SW 1271 (cell line): ENCODE measurements at places on chromosomes 11 and 22.

GRCh38 chr11:63736864-63737263 is 31.7 kb downstream of the ZFTA start:
- DNase-seq, result no peak

GRCh38 chr11:99065121-99065520 is 44.4 kb downstream of the CNTN5 start:
- DNase-seq, result no peak

- DNase-seq, result no peak
Measured at GRCh38 chr11:75275581-75275980, 35.0 kb downstream of the TPBGL start.

- no peak for DNase-seq
Measured at GRCh38 chr11:111836162-111836561, 35.2 kb downstream of the ALG9 start.

GRCh38 chr11:113174882-113175281 is 139.5 kb upstream of the TTC12 start:
- DNase-seq, result no peak

DNA sequence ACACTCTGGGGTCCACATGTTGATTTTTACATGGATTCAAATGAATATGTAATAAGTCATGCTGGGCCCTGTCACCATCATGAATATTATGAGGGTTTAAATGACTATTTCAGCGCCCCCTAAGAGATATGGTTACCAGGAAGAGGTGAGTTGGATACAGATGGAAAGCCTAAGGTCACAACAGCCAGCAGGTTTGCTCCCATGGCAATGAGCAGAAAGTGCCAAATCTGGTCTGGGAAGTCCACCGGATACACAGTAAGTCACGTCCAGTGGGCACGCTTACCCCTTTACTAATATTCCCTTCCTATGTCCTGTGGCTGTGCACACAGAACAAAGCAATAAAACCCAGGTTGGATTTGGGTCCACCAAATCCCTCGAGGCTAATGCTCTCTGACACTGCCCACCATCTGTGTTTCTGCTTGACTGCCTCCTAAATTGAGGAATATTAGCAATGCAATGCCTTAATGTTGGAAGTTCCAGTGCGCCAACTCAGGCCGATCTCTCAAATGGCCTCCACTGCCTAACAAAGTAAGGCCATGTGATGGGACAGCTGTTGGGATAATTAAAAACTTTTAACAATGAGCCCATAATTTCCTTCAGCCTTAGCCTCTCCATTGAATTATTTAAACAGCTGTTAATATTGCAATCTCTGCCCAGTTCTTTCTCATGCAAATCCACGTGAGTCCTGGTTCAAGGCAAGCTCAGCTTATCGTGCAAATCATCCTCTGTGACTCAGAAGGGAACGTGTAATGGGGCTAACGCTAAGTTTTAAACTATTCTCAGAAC is 97.6 kb downstream of the SLC1A2 start:
- no peak for DNase-seq

DNA sequence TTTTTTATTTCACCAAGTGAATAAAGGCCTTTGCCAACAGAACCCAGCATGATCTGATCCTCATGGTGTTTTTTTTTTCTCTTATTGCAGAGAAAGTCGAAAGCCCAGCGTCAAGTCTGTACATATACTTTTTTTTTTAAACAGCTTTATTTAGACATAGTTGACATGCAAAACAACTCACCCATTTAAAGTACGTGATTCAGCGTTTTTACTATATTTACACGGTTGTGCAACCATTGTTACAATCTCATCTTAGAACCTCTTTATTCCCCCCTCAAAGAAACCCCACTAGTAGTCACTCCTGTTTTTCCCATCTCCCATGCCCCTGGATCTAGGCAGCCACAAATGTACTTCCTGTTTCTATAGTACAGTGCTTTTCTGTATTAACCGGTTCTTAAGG is 20.6 kb upstream of the AP1B1 start:
- DNase-seq, result no peak

DNA sequence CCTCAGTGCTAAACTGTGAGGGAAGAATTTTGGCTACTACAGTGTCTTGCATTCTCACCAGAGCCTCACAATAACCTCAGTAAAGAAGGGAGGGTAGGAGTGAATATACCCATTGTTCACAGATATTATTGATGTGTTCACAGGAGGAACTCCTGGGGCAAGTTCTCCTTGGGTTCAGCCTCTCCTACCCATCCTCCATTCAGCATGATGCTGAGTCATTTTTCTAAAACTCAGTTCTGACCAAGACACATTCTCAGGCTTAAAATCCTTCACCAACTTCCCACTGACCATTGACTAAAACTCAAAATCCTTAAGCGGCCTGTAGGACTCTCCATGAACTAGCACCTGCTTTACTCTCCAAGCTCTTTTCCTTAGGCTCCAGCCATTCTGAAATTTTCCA is 48.7 kb downstream of the SYTL2 start:
- no peak for DNase-seq

GRCh38 chr11:123139206-123139605 is 55.8 kb downstream of the CLMP start:
- no peak for DNase-seq

GRCh38 chr11:131682373-131683015 is 312.1 kb downstream of the NTM start:
- no peak for DNase-seq

GRCh38 chr11:75328426-75329277 is 22.8 kb downstream of the ARRB1 start:
- peak; percentile 59 for DNase-seq

DNA sequence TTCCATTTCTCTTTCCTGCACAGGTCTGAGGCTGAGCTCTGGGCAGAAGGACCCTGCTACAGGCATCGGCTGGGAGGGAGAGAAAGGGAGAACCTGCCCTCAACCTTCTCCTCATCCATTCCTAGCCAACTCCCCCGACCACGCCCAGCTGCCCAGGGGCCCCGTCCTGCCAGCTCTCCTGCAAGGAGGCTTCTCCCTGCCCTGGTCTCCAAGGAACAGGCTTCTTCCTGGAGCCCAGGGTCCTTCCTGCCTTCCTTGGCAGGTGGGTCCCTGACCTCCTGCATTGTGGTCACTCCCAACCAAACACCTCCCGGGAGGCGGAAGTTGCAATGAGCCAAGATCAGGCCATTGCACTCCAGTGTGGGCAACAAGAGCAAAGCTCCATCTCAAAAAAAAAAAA is 12.5 kb upstream of the HMOX1 start:
- no peak for DNase-seq

GRCh38 chr22:27431896-27432295 is 369.7 kb downstream of the MN1 start:
- DNase-seq, result no peak

DNA sequence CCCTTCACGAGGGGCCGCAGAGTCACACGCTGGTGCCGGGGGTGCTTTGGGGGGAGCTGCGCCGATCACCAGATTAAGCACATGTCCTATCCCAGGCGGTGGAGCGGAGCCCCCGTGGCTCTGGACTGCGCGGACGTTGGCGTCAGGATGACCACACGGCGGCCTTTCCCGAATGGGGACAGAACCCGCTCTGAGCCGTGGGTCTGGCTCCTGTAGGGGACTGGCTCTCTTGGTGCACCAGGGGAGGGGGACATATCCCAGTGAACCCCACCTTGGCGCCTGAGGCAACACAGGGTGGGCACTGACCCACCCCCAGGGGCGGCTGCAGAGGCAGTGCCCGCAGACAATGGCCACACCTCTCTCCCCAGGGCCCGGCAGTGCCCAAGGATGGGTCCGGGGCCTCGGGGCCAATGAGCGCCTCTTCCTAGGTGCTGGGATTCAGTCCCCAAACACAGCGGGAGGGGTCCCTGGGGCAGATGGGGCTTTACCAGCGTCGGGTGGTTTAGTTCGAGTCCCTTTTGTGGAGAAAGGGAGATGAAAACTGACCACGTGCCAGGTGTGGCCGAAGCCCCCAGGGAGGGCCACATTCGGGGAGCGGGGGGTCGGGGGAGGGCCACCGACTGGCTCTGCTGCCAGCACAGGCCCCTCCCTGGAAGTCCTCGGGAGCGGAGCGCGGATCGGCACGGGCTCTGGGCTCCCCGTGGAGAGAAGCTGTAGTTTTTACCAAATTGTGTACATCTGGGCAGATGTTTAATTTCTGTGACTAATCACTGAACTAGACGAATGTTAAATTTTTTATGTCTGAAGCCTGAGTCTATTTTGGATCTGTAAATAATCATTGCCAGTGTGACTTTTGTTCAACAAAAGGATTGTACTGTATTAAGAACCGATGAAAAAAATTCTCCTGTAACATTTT is 58.9 kb downstream of the GRAMD4 start:
- DNase-seq, result no peak

DNA sequence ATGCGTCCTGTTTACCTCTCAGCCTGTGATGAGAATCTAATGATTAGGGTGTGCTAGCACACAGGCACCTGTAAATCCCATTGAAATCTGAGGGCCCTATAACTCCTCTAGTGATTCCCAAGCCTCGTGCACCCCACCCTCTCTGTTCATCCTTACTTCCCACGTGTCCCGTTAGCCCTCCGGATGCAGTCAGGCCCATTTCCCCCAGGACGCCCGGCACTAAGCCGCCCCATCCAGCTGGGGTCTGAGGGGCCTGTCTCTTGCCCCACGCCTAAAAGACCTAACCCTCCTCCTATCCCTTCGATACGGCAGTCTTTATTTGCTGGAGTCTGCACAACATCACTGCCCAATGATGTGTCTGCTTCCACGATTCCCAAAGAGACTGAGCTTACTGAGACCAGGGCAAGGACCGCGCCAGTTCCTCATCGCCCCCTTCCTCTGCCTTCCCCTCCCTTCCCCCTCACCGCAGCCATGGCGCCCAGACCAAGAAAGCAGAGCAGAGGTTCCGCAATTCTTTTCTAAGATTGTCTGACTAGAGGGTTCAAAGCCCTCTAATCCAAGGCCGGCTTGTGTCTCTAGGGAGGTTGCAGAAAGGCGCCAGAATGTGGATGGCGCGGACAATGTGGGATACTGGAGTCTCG is 1.1 kb upstream of the FADS2 start:
- DNase-seq, result no peak

DNA sequence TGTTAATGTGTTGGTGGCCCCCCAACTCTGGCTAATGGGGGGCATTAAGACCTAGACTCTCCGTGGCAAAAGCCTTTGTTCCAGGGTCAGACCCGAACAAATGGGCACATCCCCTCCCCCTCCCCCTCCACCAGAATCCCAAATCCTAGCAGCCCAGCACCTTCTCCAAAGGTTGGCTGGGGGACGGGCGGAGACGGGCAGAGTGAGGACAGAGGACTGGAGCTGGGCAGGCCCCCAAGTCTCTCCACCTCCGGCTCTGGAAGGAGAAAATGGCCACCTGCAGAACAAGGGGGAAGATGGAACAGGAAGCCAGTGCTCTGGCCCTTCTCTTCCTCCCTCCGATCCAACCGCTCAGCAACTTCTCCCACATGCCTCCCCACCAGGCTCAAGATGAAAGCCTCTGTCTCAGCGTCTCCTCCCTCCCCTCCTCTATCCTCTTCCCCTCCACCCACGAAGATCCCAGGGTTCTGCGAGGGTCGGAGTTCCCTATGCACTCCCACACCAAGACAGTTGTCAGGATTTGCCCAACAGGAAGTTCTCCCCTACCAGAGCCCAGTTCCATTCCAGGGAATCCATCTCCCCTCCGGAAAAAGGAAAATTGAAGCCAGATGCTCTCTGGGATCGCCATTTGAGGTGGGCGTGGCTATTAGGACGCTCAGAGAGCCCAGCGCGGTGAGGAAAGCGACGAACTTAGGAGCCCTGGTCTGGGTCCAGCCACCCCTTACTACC is 20.1 kb downstream of the ADA2 start:
- no peak for DNase-seq

- DNase-seq, result no peak
Measured at GRCh38 chr11:66124564-66124963, 54.5 kb downstream of the PACS1 start.

GRCh38 chr11:103792981-103793468 is 243.4 kb upstream of the DDI1 start:
- no peak for DNase-seq

DNA sequence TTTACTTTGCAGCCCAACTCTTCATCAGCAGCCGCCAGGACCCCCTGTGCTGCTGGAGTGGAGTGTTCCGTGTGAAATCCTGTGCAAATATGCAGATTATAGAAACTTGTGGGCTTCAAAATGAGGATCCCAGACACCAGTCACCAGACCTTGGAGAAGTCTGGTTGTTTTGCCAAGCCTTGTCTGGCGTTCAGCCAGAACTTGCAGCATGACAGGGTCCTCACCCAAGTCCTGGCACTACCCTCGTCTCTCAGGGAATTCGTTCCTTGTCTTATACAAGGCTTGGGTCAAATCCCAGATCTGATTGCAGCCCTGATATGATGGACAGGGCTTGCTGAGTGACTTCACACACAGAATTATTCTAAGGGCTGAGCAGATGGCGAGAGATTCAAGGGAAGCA is 18.9 kb downstream of the SHISAL1 start:
- no peak for DNase-seq

- no peak for DNase-seq
Measured at GRCh38 chr22:47278655-47279054, 516.2 kb downstream of the TBC1D22A start.
